PC-9 (cell line): ENCODE measurements at places on chromosomes 4 and X.

GRCh38 chr4:96497621-96498020 lies 657.7 kb downstream of the PDHA2 start:
- no peak for DNase-seq

GRCh38 chr4:175811228-175811627 lies 836 bp downstream of the GPM6A start:
- no peak for DNase-seq

DNA sequence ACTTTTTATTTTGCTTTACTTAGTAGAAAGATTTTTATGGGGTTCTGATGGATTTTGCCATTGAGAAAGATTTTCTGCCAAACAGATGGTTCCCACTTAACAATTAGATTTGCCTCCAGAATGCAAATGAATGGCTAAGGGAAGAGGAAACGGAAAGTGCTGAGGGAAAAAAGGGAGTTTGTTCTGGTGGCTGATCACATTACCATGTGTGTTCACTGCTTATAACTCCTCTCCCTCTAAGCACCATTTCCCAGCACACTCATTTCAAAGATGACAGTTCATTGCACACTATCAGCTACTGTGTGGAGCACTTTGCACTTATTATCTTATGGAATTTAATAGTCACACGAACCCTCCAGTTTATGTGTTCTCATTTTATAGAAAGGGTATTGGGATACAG lies 68.0 kb upstream of the GRID2 start:
- no peak for DNase-seq

DNA sequence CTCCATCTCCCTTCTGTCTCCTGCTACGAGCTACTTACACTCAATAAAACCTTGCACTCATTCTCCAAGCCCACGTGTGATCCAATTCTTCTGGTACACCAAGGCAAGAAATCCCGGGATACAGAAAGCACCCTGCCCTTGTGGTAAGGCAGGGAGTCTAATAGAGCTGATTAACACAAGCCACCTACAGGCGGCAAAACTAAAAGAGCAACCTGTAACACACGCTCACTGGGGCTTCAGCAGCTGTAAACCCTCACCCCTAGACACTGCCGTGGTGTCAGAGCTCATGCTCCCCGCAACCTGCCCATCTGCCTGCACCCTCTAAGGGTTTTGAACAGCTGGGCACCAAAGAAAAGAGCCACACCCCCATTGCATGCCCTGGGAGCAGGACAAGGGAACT lies 755.4 kb upstream of the HTR2C start:
- no peak for DNase-seq

DNA sequence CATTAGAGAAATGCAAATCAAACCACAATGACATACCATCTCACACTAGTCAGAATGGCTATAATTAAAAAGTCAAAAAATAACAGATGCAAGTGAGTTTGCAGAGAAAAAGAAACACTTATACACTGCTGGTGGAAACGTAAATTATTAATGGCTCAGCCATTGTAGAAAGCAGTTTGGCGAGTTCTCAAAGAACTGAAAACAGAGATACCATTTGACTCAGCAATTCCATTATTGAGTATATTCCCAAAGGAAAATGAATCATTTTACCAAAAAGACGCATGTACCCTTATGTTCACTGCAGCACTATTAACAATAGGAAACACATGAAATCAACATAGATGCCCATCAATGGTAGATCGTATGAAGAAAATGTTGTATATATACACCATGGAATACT lies 75.0 kb downstream of the NAA11 start:
- DNase-seq: no peak
